ENCODE measurements at places on chromosomes 3 and 15. TPM values are rescaled to one million over a fixed set of nuclear protein-coding genes. Genes with fewer than 3 reads are reported as not detected.

DNA sequence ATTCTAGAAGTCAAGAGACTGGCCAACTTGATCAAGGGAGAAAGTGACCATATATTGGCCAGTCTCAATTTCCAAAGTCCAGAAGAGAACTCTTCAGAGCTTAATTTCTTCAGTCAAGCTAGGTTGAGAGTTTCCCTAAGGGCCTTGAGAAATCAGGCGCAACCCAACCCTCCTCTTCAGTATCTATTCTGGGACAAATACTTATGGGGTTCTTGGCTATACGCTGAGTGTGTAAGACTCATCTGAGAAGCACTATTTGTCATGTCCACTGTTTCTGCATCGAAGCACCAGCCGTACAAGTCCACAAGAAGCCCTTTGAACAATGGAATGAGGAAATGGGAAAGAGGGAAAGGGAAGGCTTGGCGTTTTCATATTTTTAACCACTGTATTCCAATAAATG, 379.5 kb downstream of the CTNNB1 start:
- no peak for DNase-seq

DNA sequence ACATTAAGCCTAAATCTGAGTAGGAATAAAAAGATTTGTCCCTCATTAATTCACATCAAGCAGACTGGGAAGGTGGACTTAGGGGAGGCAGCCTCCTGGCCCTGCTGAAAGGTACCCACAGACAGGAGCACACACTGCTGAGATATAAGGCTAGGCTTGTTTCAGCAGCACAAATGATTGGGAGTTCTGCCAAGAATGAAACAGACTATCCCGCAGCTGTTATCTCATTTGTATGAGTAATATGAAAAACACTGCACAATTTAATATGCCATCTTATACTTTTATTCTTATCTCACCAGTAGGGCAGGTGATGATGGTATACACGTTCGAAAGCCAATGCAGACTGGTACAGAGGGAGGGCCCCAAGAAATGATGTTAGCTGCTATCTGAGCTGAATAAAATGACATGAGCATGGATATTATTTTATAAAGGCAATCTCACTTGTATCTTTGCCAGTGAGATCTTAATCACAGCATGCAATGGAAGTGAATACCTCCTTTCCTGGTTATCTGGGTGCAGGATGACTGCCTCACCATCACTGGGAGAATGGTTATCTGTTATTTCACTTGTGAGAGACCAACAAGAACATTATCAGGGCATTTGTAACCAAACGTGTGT, 258.7 kb upstream of the PPP2R3A start:
- DNase-seq, result peak; percentile 3

- no peak for DNase-seq
Measured at GRCh38 chr3:49476563-49476962, 6.5 kb downstream of the DAG1 start.

- no peak for DNase-seq
Measured at GRCh38 chr15:95988574-95988887, 342.0 kb upstream of the NR2F2 start.

GRCh38 chr15:77538027-77538451, 94.7 kb downstream of the LINGO1 start:
- DNase-seq, result no peak

DNA sequence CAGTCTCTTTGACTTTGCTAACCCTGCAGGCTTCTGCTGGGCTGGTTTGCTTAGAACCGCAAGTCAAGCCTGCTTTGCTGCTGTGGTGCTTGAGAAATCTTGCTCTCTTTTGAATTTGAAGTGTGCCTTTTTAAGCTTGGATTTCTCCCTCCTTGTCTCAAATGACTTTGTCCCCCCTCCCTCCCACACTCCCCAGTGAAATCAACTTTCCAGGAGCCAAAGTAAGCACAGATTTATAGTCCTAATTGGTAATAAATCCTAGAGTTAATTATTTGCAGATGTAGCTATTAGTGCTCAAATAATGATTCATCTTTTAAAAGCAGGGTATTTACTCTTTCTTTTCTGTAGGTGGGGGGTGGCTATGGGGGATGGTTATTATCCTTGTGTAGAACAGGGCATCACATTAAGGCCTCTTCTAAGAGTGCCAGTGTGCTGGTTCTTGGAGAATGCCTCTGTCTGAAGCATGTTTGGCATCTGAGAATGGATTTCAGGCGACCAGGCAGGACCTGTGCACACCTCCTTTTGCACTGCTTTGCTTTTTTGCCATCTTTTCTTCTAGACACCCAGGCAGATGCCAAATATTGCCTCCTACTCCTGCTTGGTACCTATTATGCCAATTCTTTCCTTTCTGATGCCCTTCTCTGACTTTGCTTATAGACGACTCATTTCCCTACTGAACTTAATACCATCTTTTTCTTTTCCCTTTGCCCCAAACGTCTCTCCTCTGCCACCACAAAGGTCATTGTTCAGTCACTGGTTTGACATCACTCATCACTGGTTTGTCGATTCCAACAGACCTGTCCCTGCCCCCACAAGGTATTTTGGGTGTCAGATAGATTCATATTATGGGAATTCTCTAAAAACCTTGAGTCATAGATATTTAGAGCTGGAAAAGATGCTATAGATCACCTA, 50.7 kb downstream of the CLDN11 start:
- peak; percentile 86 for DNase-seq

DNA sequence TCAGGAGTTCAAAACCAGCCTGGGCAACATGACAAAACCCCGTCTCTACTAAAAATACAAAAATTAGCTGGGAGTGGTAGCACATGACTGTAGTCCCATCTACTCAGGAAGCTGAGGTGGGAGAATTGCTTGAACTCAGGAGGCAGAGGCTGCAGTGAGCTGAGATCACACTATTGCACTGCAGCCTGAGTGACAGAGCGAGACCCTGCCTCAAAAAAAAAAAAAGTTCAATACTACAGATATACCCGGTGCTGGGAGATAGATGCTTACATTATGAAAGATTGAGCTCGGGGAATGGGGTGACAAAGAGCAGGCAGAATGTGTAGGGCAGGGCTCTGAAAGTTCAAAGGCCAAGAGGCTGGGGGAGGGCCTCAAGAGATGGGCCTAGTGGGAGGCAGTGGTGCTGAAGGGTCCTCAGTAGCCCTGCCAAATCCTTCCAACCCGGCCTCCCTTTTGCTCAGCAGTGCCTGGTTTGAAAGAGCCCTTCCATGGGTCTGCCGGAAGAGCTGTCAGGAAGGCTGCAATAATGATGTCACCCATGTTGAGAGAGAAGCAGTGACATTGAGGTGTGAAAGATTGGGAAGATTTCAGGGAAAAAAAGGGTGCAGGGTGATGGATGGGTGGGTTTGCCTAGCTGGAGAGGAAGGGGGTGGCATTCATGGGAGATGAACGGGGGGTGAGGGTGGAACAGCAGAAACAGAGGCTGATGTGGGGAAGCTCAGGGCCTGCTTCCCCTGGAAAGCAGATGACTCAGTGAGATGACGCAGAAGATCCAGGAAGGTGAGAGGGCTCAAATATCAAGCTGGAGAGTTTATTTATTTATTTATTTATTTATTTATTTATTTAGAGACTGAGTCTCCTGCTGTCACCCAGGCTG, 20.0 kb upstream of the IREB2 start:
- DNase-seq, result no peak

GRCh38 chr15:90960298-90961091, 5.8 kb downstream of the RCCD1 start:
- no peak for DNase-seq

- DNase-seq, result no peak
Measured at GRCh38 chr3:114445233-114445632, 151.4 kb downstream of the TIGIT start.

- no peak for DNase-seq
Measured at GRCh38 chr3:170016057-170016456, 21.7 kb upstream of the GPR160 start.

GRCh38 chr3:3200632-3201212, 21.2 kb upstream of the CRBN start:
- peak; percentile 64 for DNase-seq

- no peak for DNase-seq
Measured at GRCh38 chr3:52225452-52226228, at the start of gene TLR9. TSS of gene TLR9 (minus strand) at chr3:52225645. CDS start at chr3:52225529, 116 bp downstream.

DNA sequence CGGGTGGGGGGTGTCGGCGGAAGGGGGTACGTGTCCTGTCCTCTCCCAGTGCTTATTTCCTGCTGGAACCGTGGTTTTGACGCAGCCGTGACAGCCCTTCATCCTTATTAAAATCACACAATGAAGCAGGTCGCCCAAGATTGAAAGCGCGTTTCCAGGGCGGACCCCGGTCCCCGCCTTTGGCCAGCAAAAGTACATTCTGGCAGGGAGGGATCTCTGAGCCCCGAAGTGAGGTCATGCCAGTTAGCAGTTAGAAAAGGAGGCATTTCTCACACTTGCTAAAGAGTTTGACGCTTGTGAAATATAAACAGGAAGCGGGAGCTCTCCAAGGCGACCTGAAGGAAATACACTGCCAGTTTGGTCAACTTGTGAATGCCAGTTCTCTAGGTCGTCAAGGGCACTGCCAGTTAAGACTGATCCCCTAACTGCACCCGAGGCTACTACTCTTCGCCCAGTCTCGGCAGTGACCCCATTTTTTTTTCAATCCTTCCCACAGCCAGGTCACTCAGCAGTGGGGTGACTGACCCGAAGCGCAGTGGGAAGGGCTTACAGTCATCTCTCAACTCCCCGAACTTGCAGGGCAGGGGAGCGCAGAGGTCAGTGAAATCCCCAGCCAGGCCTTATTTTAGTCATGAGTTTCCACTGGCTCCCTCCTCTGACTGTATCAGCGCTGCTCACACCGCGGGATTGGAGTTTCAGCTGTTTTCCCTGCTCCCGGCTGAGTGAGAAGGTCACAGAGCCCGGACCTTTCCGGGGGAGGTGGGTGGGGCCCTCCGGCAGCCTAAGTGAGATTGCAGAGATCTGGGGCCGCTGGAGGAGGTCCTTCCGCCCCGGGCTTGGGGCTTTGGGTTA, 2.0 kb upstream of the BHLHE40 start:
- peak; percentile 58 for DNase-seq

TMEM158 gene
- total RNA-seq, result 43.2 TPM

CORO2B gene
- total RNA-seq, result 9.1 TPM

TMPRSS7 gene
- total RNA-seq, result not detected

TMEM212 gene
- total RNA-seq, result not detected

AMT gene
- 1.1 TPM for total RNA-seq

ECT2 gene
- total RNA-seq, result 27.7 TPM

LHFPL4 gene
- not detected for total RNA-seq

SLC12A8 gene
- total RNA-seq, result 2.5 TPM

GABRA5 gene
- 6.5 TPM for total RNA-seq

NSMCE3 gene
- 11.6 TPM for total RNA-seq

AP3B2 gene
- not detected for total RNA-seq

All from HFFc6 (cell line).